Colonic mucosa (tissue), 4 donors: ENCODE measurements at places on chromosomes 2 and 18. TPM values are rescaled to one million over a fixed set of nuclear protein-coding genes. Genes with fewer than 3 reads are reported as not detected.

- no peak overlapping the region for H3K27ac ChIP-seq
- H3K4me3 ChIP-seq: no peak overlapping the region
- no peak for DNase-seq
- no peaks in the 10 kb centered on the region for H3K4me1 ChIP-seq
Measured at GRCh38 chr2:147348931-147349555, 495.8 kb upstream of the ACVR2A start.

GRCh38 chr2:52135235-52135634 is 1103.3 kb upstream of the NRXN1 start:
- H3K4me3 ChIP-seq: no peak overlapping the region
- H3K36me3 ChIP-seq: no peaks in the 10 kb centered on the region
- no peaks in the 10 kb centered on the region for H3K27me3 ChIP-seq

GRCh38 chr2:179417436-179417949 is 152.9 kb upstream of the SESTD1 start:
- no peaks in the 10 kb centered on the region for H3K27me3 ChIP-seq
- no peak overlapping the region for H3K4me3 ChIP-seq
- H3K27ac ChIP-seq: no peak overlapping the region
- H3K36me3 ChIP-seq: no peaks in the 10 kb centered on the region

- H3K27ac ChIP-seq: no peak overlapping the region
- no peaks in the 10 kb centered on the region for H3K4me1 ChIP-seq
- no peak for DNase-seq
Measured at GRCh38 chr2:231512222-231512621, 18.0 kb downstream of the NMUR1 start.

The CPO gene
- total RNA-seq: not detected

The PXDN gene
- 20.0 TPM for total RNA-seq

The SIX2 gene
- total RNA-seq: 0.10 TPM
